ENCODE measurements at places on chromosomes 7 and 10.
A peak's percentile ranks its signal among the peaks of the same experiment; 100 is the strongest.

DNA sequence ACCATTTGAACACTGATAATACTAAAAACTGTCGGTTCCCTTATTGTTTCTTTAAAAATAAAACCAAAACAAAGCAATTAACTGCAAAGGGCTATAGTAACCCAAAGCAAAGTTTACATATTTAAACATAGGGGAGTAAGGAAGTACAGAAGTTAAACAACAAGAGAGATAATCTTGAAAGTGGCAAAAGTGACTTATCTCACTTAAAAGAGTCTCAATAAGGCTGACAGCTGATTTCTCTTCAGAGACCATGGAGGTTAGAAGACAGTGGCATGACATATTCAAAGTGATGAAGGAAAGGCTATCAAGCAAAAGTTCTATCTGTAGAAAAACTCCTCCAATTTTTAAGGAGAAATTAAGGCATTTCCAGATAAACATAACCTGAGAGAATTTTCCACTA lies 233.5 kb upstream of the HDAC9 start:
- DNase-seq = no peak

DNA sequence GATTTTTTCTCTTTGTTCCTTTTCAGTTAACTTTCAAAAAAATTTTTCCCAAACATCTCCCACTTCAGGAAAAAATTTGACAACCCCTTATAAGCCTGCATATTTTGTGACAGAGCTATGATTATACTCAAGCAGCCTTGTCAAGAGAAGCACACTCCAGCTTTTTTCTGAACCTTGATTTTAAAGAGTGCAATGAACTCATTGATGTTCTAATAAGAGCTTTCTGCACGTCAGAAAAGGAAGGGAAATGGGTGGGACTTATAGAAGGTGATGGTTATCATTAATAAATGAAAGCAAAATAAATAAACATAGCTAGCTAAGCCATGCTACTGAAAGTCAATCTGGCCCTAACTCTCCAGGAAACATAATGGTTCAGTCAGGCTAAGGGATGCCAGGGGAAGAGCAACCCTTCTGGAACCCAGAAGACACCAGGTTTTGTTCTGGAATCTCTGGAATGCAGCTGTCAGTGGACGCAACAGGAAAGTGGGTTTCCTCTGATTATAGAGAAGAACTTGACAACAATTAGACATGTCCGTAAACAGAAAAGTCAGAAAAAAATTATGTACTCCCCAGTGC lies 76.1 kb downstream of the NHLRC2 start:
- no peak for DNase-seq

DNA sequence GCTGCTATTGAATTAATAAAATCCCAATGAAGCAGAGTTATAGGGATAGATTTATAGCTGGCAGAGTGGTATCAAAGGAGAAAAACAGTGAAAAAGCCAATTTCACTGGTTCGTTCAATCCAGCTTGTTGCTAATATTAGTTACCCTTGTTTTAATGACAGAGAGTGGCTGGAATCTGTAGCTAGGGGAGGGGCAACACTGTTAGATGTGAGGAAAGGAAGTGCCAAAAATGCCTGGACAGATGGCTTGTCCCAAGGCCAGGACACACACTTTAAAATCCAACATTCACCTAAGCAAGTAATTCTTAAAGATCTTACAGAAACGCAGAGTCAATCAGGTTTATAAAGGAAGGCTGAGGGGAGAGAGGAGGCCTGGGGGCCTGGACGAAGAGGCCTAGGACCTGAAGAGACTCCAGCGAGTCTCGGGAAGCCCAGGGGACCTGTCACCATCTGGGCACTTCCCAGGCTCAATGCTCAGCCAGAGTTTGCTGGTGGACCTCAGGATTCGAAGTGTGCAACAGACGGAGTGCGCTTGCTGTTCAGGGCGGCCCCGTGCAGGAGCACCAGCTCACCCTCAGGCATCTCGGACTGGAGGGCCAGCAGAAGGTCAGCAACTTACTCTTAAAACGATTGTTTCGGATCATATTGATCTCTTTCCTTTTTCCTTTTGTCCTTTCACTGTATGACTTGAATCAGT lies 36.7 kb downstream of the TMEM248 start:
- no peak for DNase-seq

GRCh38 chr10:73076360-73077183 lies 20.1 kb downstream of the P4HA1 start:
- DNase-seq = no peak

DNA sequence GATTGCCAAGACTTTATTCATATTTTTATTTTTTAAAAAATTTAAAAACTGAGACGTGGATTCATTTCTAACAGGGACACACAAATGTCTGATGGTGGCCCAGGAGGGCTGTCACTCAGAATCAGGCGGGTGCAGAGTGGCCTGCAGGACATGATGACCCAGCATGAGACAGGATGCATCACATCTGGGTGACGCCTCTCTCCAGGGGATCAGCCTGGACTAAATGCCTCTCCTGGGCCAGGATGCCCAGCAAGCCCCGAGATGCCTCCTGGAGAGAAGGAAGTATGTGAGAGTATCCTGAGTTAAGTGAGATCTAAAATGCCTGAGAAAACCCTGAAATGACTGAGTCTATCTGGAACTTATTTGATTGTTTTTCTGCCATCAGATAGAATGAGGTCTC lies 16.9 kb upstream of the MTURN start:
- DNase-seq = no peak

GRCh38 chr7:121873289-121874194 lies 581 bp downstream of the PTPRZ1 start:
- peak; percentile 3 for DNase-seq

- no peak for DNase-seq
Measured at GRCh38 chr10:11197266-11197712, 179.6 kb downstream of the CELF2 start.

DNA sequence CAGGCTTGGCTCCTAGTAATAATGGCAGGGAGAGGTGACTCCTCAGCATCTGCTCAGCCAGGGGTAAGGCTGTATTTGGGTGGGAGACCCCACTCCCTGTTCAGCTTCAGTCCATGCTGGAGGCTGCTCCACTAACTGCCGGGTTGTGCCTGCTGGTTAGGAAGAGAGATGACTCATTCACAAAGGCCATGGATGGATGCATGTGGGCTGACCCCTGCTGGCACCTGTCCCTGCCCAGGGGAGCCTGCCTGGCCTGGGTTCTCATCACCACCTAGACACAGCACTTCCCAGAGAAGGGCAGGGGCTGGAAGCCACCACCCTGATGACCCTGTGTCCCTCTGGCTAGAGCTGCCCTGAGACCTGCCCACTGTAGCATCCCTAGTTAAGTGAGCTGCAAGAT lies 59.0 kb downstream of the VSTM4 start:
- DNase-seq = no peak

DNA sequence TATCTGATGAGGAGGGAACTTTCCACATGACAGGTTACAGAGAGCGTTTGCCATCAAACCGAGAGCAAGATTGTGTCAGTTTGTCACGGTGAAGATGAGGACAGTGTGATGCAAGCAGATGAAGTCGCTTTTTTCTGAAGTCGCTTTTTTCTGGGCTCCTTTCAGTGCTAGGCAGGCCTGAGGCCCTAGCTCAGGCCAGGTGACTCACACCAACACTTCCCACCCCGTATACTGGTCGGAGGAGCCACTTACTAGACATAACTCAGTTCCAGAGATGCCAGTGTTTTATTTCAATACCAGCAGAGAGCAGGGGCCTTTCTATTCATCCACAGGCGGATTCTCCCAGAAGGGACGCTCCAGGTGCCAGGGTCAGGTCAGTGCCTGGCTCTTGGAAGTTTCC lies 58.9 kb downstream of the SFMBT2 start:
- DNase-seq = no peak

GRCh38 chr10:102627736-102628293 lies 16.5 kb upstream of the TRIM8 start:
- DNase-seq = peak; percentile 71

- no peak for DNase-seq
Measured at GRCh38 chr10:105875050-105875449, 1234.0 kb downstream of the SORCS3 start.

DNA sequence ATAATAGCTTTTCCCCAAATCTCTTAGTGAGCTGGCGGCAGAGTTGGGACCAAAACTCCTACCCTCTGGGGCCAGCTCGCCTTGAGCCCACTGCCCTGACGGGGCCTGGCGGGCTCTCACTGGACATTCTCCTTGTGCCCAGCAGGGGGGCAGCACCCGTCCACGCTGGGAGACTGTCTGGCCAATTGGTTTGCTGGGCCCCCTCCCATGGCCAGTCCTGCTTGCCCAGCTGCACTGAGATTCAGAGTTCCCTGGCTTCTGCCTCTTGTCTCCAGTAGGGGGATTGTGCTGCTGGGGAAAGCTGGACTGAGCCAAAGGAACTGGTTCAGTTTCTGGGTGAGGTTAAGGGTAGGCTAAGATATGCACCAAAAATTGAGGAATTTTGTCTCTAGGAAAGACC lies 59.8 kb downstream of the RAMP3 start:
- peak; percentile 57 for DNase-seq

DNA sequence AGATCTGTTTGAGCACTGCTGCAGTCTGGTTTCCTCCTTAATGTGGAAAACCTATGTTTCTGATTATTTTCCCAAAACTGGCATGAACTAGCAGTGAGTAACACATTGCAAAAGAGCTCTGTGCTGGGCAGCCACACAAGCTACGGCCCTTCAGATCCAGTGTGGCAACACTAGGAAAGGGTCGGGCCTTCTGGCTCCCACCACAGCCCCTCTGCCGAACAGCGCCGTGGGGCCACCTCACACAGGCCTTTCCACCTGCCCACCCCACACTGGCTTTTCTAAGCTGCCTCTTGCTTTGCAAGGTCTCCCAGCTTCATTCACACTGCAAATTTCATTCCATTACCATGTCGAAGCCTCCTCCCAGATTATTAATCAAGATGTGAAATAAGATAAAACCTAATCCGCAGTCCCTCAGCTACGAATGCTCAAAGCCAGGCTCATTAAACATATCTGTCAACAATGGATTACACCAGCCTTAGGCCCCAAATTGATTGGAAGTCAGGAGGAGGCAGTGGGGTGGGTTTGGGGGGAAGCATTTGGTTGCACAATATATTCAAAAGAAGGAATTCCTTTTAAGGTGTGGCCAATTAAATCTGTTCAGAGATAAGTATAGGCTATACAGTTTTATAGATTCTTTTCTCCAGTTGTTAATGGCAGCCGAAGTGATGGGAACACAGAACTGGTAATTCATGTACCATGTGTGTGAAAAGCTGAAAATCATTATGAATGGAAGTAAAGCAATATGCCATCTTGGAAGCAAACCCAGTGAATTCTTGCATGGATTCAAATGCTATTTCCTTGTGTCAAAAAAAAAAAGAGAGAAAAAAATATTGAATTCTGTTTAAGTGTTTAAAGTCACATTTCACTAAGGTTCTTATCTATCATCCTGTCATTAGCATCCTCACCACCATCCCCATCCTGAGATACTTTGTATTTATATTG lies 223.7 kb downstream of the MTERF1 start:
- no peak for DNase-seq

- no peak for DNase-seq
Measured at GRCh38 chr7:39757604-39758003, 134.2 kb downstream of the RALA start.

DNA sequence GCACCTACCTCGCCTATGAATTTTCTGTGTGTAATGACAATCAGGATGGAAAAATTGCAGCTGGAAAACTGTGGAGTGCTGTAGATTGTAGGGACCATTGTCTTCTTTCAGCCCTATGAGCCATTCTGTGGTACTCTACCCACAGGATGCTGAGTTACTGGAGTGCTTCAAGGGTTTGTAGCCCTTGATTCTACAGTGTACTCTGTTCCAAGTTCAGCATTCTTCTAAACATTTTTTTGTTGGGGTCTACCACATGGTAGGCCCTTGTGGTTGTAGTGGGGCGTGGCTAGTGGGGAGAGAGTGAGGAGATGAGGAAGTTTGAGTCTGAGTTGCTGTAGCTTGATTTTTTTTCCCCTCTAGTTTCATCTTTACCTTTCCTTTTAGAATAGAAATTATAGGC lies 33.5 kb downstream of the REEP3 start:
- DNase-seq = no peak

- DNase-seq = no peak
Measured at GRCh38 chr10:104556831-104557230, 84.3 kb upstream of the SORCS3 start.

DNA sequence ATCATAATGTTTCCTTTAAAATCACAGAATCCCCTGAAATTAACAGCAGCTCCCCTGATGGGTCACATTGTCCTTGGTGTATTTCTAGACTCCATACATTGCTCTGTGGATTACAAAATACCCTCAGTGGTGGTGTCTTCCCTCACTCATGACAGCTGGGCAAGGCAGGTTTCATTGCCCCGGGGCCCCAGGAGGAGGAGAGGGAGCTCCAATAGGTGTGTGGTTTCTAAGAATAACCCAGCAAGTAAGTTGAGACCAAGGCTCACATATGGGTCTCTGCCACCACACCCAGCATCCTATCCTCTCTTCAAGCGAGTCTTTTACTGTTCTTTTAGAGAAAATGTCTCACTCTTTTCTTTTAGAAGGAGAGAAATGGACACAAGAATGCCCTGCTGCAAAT lies 63.6 kb downstream of the PKD1L1 start:
- no peak for DNase-seq

- DNase-seq = peak; percentile 22
Measured at GRCh38 chr10:124647421-124648130, 96.6 kb downstream of the FAM53B start.

- peak; percentile 16 for DNase-seq
Measured at GRCh38 chr10:22573820-22574569, 140.4 kb downstream of the PIP4K2A start.

GRCh38 chr7:134649226-134649775 lies 2.6 kb downstream of the BPGM start:
- DNase-seq = no peak

DNA sequence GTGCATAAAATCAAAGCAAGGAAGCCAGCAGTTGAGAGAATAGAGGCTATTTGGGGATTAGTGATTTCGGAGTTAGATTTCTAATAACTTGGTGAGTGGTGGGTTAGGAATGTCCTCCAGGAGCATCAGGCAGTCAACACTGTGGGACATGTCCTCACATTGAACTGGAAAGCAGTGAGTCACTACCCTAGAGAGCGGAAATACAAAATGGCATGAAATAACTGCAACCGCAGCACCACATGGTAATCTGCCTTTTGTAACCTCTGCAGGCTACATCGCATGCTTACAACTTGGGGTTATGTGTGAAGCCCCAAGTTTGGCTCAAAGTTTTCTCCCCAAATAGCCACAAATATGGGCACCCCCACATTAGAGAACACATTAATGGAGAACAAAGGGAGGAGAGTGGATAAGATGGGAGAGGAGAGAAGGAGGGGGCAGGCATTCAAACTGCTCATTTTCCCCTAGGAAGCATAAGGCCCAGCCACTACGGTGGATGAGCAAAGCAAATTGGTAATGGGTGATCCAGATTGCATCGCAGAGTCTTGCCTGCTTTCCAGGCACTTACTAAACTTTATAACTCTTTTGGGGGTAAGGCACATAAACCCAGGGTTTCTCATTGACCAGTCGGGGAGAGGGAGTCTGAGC lies 22.0 kb upstream of the SLF2 start:
- peak; percentile 74 for DNase-seq

GRCh38 chr7:140966561-140967233 lies 42.0 kb upstream of the BRAF start:
- DNase-seq = no peak

All from A549 (cell line).